T-cell (primary cell): ENCODE measurements at places on chromosomes 2 and 18.

GRCh38 chr2:72545790-72546189 is 280.0 kb downstream of the EXOC6B start:
- no peak for DNase-seq

- no peak for DNase-seq
These were observed 64.9 kb downstream of the EMX1 start for GRCh38 chr2:72982219-72982618.

- DNase-seq = no peak
These were observed 4.8 kb downstream of the MC2R start for GRCh38 chr18:13910501-13910900.

DNA sequence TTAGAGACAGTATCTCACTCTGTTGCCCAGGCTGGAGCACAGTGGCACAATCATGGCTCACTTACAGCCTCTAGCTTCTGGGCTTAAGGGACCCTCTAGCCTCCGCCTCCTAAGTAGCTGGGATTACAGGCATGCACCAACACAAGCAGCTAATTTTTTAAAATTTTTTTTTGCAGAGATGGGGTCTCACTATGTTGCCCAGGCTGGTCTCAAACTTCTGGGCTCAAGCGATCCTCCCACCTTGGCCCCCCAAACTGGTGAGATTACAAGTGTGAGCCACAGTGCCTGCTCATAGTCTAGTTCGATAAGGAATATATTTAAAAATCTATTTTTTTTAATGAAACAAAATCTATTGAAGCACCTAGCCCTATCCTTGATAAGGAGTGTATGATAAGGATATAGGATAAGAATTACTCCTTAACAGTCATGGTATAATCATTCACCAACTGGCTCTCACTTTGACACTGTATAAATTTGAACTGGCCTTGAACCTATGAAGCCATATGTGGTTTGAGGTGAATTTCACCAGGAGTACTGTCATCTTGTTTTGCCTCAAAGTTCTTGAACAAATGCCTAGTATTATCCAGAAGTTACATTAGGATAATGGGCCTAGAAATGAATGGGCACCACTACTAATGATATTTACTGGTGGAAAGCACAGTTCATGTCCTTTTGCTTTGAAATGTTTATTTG is 71.1 kb downstream of the EXOC6B start:
- DNase-seq = no peak

GRCh38 chr18:77173275-77174030 is 40.9 kb upstream of the MBP start:
- DNase-seq = no peak

DNA sequence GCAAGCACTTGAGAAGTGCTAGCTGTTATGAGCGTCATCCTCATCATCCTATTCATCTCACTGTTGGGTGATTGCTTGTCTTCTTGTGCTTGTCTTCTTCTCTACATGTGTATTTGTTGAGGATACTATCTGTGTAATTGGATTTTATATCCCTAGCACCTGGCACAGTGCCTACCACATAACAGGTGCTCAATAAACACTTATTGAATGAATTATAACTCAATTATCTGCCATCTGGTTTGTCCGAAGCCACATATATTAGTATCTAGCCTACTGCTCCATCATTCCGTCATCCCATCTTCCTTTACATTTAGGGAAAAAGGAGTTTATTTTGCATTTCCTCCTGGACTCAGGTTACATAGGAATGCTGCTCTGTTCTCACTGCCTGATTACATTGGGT is 330.4 kb upstream of the ETAA1 start:
- DNase-seq = no peak

GRCh38 chr2:62774555-62775366 is 69.2 kb downstream of the EHBP1 start:
- DNase-seq = no peak
